ENCODE measurements at places on chromosomes 6 and 20.

DNA sequence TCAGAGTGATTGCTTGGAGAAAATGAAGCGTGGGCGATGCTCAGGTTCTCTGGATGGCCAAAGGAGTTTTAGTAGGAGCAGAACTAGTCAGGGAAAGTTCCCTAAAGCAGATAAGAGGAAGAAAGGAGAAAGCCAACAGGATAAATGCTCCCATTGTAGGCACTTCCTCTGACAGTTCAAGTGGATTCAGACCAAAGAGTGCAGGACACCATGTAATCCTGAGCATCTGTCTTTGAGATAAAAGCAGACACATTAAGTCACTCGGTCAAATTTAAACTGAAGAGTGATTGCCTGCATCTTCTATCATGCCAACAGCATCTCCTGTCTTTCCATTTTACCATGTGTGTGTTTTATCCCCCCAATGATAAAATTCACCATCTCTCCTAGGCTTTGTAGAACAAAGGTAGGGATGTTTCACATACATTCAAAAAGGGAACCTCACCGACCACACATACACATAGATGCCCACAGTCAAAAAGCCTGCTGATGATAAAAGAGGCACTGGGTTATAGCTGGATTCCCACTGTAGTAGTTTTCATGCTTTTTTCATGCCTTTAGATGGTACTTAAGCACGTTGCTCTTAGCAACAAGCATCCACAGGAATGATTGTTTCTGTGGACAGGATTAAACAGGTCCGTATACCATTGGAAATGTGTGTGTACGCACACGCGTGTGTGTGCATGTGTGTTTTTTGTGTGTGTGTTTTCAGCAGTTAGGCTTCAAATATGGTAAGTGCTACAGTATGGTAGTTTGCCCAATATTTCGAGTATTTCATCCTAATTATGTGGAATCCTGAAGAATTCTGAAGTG lies 7.0 kb downstream of the GRIK2 start:
- DNase-seq: no peak

DNA sequence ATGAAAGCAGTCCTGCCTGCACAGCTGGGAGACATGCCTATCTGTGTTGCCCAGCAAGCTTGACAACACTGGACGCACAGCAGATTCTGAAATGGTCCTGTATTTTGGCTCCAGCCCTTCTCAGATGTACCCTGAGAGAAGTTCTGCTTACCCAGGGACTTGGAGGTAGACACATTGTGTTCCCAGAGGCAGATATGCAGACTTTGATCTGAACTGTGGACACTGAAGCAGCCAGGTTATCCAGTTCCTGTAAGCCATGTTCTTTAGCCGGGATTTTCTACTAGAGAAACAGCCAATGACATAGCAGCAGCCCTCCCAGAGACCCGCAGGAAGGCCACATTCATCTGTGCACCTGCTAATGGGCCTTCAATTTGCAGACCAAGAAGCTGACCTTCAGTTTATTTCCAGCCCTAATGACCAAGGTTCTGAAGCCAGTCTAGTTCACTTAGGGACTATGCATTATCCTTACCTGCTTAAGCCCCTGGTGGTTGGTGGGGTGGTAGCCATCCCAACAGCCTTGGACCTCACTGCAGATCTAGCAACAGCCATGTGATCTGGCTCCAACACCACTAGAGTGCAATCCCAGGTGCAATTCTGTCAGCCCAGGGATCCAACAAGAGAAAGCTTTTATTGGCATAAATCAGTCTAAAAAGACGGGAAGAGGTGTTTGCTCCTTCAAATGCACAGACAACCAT lies 134.2 kb downstream of the MEI4 start:
- no peak for DNase-seq

DNA sequence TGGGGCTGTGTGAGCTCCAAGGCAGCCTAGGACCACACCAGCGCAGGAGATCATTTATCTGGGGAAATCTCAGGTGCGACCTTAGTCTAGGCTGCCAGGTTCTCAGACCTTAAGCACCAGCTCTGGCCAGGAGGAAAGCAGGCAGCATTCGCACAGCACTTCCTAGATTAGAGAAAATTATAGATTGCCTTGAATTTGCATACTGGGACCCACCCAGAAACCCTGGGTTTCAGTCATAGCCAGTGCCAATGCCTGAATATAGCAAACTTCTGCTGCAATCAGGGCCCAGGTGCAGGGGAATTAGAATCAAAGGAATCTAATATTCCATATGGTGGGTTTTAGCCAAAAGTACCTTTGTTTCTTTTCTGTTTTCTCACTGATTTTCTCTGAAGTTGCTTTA lies 204.3 kb upstream of the CST7 start:
- no peak for DNase-seq

GRCh38 chr6:25132934-25133333 lies 146.2 kb upstream of the CARMIL1 start:
- DNase-seq: no peak

DNA sequence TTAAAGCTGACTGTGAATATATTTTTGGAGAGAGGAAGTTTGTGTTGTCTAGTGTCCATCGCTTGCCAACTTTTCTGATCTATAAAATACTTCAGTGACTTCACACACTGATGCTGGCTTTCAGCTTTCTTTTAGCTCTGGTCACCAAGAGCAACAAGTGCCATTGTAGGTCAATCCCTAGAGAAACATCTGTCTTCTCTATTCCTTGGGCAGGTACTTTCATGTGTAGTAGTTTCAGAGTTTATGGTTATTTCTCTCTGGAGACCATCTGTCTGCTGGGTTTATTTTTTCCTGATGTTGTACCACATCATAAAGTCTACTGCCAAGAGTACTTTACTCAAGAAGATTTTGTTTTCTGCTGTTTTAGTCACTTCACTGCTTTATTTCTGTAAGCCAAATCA lies 249.9 kb downstream of the KHDC1L start:
- no peak for DNase-seq

- DNase-seq: no peak
Observed at GRCh38 chr6:3287308-3287707, 28.6 kb downstream of the PSMG4 start.

- no peak for DNase-seq
Observed at GRCh38 chr6:54719131-54719530, 127.4 kb upstream of the FAM83B start.

DNA sequence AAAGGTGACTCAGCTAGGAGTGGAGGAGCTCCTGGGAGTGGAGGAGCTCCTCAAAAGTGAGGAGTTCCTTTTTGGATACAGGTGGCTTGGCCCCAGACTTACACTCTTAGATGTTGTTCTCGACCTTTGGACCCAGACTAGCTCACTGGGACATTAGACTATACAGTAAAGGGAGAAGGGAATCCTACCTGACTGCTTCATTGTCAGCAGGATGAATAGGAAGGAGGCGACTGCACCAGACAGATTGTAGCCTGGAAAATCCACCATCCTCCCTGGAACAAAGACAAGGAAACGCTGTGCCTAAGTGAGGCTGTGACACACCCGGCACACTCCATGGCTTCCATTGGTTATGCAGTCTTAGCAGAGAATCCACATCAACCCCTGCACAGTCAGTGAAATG lies at the start of gene BTNL2:
TSS of gene BTNL2 (minus strand) at position 325 of the 400 bp plus-strand sequence. CDS start at position 267, 58 bp downstream.
- no peak for DNase-seq

GRCh38 chr6:110353457-110354001 lies 4.6 kb downstream of the METTL24 start:
- DNase-seq: no peak

DNA sequence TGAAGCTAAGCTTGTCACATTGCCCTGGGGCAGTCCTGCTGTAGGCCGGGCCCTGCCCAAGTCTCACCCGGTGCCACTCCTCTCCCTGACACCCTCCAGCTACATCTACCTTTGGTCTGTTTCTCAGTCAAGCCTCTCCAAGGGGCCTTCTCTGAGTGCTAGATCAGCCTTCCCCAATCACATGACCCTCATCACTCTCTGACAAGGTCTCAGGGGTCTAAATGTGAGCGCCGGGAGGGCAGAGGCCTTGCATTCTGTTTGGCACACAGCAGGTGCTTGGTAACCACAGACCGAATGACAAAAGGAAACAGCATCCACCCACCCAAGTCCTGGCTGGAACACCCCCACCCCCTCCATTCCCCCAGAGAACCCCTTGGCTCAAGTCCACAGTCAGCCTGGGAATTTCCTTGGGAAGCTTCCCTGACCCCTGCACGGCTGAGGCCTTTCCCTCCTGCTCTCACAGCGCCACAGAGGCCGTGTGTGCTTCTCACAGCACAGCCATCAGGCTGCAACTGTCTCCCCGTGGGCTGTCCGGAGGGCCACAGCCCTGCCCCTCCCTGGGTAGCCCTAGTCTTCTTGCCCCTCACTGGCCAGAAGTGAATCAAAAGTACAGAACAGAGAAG lies 32.9 kb downstream of the PKIG start:
- DNase-seq: no peak

- DNase-seq: no peak
Observed at GRCh38 chr20:35328095-35328685, 36.0 kb upstream of the FAM83C start.

DNA sequence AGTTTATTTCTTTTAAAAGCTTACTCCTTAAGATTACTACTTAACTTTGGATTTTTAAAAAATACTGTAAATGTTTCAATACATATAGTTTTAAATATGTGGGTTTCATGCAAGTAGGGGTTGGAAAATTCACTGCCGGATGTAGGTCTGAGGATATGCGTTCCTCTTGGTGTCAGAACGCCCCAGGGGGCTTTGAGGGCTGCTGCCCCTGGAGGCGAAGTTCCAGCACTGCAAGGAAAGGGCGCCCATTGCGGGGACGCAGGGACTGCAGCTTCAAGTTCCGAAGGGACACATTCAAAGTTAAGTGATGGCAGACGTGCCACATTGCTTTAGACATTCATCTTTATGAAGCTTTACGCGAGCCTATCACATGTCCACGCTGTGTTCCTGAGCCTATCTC lies 152.9 kb downstream of the SOD2 start:
- DNase-seq: no peak

DNA sequence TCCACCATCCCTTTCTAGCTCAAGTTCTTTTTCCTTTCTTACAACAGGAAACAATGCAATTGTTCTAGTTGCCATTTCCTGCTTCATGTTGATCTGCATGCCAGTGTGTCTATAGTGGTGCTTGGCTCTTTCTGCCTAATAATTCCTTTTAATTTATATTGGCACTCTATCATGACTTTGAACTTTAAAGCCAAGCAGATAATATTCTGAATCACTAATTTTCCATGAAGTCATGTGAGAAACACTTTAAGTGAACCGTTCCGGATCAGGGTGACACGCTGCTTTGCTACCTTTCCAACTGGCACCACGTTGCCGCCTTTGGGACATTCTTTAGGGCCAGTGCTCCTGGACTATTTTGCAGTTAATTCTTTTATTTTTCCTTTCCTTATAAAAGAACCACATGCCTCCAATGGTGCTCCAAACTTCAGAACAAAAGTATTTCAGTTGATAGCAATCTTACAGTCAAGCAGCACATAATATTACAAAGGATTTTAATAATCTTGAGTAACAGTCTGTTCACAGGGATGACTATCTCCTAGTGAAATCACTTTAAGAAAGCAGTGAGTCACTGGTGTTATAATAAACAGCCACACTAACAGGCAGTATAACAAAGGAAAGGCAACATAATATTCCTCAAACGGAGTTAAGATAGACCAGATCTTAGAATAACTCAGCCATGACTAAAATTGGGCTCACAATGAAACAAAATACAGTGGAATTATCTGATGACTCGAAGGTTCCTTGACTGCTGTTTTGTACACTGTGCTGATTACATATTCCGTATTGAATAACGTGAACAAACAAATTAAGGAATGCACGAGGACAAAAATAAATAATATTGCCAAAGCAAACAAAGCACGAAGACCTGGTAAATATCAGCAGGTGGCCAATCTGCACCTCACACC lies 19.0 kb upstream of the BLOC1S5 start:
- DNase-seq: no peak

DNA sequence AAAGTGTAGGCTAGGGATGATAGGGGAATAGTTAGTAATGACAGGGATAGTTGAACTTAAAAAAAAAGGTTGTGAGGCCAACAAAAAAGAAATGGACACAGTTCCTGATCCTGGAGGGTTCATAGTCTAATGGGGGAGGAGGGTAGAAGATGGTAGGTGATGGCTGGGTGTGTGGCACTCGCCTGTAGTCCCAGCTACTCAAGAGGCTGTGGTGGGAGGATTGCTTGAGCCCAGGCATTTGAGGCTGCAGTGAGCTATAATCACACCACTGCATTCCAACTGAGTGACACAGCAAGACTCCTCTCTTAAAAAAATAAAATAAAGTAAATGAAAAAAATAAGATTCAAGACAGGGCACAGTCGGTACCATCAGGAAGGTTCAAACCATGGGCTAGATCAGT lies 2.4 kb upstream of the MICB start:
- DNase-seq: no peak

- DNase-seq: no peak
Observed at GRCh38 chr20:32474967-32475811, 109.9 kb downstream of the NOL4L start.

- no peak for DNase-seq
Observed at GRCh38 chr6:140002396-140003022, 628.1 kb upstream of the CITED2 start.

- no peak for DNase-seq
Observed at GRCh38 chr6:83432636-83433035, 1.8 kb upstream of the ME1 start.

DNA sequence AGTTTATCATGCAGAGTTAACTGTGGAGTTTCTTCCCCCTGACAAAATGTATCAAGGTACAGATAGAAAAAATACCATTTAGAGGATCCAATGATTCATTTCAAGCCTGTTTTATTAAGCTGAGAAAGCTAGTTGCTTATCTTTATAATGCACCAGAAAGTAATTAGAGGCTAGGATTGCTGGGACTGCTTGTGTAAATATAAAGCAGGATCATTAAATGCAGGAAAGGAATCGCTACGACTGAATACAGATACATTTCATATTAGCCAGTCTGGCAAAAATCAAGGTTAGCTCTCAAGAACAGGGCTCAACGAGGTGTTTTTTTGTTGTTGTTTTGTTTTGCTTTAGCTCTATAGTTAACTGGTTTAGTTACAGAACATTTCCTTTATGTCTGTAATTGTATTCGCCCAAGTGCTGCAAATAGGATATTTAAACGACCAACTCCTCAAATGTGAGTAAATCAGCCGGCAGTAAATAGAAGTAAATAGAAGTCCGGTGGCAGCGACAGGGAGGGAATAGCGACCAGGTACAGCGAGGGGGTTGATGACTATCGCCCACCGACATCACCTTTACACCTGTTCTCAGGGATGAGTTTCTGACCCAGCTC lies 748 bp downstream of the UBE2J1 start:
- no peak for DNase-seq

- no peak for DNase-seq
Observed at GRCh38 chr6:32085759-32086459, 23.2 kb downstream of the TNXB start.

DNA sequence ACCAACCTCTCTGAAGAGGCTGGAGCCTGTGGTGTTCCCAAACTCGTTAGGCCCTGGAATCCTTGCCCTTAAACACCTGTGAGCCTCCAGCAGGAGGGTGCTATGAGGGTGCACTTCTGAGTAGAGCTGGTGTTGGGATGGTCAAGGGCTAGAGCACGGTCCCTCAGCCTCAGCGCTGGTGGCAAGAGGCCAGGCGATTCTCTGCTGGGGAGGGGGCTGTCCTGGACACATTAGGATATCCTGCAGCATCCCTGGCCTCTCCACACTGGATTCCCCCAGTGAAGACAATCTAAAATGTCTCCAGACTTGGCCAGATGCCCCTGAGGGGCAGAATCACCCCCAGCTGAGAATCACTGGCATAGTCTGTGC lies 157.8 kb downstream of the SYCP2 start:
- no peak for DNase-seq

- no peak for DNase-seq
Observed at GRCh38 chr20:18805881-18806280, 7.7 kb upstream of the SCP2D1 start.
